Metanephros (tissue), 2 donors: ENCODE measurements at places on chromosomes 3 and 15. TPM values are rescaled to one million over a fixed set of nuclear protein-coding genes. Genes with fewer than 3 reads are reported as not detected.

The GRM7 gene
- total RNA-seq = 3.3 TPM

The SPG11 gene
- 124 TPM for total RNA-seq

The ZCWPW2 gene
- 1.1 TPM for total RNA-seq

The DCUN1D1 gene
- 31.6 TPM for total RNA-seq

The XIRP1 gene
- 10.2 TPM for total RNA-seq

The CIP2A gene
- 16.7 TPM for total RNA-seq

The KIF23 gene
- 17.9 TPM for total RNA-seq

The FETUB gene
- not detected for total RNA-seq

The CAMP gene
- total RNA-seq = 12.1 TPM

The EPHA3 gene
- 6.6 TPM for total RNA-seq

The B3GALNT1 gene
- 38.1 TPM for total RNA-seq

The SPINT1 gene
- 105 TPM for total RNA-seq
